Germinal center (tissue), 1 donor: ENCODE measurements at places on chromosomes 11 and 22.
A peak's percentile ranks its signal among the peaks of the same experiment; 100 is the strongest.

GRCh38 chr11:91641153-91641552 is 583.5 kb upstream of the FAT3 start:
- no peak for DNase-seq

- DNase-seq: no peak
These were observed 52.4 kb downstream of the PICALM start for GRCh38 chr11:86016451-86016850.

DNA sequence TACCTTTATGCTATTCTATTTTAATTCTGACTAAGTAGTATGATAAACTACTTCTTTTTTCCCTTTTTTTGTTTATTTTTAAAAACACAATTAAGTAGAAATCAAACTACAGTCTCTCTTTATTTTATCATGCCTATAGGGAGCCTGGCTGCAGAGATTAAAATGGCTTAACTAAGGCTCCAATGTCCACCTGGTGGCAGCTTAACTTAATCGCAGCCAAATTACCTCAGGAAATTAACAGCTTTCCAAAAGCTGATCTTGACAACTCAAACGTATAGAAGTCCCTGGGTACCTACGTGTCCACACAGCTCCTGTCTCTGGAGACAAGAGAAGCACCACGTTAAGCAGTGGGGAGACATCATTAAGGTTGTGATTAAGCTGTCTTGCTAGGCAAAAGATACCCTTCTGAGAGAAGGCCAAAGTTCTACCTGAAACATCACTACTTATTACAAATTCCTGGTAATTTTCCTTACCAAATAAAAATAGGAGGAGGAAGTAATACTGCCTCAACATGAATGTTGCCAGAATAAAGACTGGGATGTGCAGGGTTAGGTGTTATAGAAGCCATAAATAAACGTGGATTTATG is 63.2 kb upstream of the SNX19 start:
- no peak for DNase-seq

DNA sequence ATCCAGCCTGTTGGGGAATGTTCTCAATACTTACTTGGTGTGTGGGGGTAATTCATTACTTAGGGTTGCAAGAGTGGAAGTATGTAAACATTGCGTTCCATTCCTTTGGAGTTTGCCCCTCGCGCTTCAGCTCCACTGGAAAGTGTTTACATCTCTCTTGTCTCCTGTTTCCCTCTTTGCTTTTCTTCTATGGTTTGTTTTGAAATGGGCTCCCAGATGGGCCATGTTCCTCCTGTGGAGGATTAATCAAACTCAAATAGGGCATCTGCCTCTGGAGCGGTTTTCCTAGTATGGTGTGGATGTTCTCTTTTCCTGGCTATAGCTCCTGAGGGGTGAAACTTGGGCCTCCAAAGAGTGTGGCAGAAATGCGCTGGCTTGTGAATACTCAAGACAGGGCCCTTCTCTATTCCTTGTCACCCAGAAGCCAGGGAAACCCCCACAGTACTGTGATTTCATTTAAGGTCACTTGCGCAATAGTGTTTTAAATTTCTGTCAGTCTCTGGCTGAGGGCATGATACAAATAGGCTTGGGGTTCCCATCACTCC is 51.9 kb downstream of the CD44 start:
- DNase-seq: no peak

DNA sequence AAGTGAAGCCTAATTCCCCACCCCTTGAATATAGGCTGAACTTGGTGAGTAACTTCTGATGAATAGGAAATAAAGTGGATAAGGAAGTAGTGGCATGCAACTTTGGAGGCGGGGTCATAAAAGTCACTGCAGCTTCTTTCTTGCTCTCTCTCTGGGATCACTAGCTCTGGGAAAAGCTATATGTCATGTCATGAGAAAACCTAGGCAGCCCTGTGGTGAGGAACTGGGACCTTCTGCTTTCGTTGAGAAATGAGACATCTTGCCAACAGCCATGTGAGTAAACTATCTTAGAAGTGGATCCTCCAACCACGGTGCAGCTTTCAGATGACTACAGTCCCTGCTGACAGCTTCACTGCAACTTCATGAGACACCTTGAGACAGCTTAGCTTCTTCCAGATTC is 15.7 kb downstream of the ZNF214 start:
- no peak for DNase-seq

GRCh38 chr22:37926771-37927636 is 20.9 kb downstream of the MICALL1 start:
- no peak for DNase-seq

DNA sequence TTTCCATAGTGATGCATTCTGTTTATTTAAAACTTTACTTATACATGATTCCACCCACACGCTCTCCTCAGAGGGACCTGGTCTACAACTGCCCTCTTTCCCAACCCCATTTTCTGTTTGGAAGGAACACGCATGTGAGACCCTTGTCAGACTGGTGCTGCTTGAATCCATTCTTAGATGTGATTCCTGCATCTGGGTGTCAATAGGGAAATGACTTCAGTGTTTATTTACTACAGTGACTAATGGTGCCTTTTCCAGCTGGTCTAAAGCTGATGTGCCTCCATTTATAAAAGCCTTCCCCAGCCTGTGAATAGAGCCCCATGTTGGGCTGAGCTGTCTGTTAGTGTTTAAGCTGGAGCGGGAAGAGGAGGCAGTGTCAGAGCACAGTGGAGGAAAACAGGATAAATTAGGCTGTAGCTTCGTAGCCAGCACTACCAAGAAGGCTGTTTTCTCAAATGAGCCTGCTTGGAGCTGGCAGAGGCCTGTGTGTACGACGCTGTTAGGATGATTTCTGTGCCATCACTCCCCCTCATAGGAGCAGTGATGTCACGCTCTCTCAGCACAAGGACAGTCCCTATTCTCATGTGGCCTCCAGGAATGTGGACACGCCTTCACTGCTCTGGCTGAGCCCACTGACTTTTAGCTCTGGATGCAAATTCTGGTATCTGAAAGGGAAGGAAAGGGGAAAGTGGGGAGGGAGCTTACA is 18.9 kb upstream of the C11orf96 start:
- DNase-seq: no peak

DNA sequence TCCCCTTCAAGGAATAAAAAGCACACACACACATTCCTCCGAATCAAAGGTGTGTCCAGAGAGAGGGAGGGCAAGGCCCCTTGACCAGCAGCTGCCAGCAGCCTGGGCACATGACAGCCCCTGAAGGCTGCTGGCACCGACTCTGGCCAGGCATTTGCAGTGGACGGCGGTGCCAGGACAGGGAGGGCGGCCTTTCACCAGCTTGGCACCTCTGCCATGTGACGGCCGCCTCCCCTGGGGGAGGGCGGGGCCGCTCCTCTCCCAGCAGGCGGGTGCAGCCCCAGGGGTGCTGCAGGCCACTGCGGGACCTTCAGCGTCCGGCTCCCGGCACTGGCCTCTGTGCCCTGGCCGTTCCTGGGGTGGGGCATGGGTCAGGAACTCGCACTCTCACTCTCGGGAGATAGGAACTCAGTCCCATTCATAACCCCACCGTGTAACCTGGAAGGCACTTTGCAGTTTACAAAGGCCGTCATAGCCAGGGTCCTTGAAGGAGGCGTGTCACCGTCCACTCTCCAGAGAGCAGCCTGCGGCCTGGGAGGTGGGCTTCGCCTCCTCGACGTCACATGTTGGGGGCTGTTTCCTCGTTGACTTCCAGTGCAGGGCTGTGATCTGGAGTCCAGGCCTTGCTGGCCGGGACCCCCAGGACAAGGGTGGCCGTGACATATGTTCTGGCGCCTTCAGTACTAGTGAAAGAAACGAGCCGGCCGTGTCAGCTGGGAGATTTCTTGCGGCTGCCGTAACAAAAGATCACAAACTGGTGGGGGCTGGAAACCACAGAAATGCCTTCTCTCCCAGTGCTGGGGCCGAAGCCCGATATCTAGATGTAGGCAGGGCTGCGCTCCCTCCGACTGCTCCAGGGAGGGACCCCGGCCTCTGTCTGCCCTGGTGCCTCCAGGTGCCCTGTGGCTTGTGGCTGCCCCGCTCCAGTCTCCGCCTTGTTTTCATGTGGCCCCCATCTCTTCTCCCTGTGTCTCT is 39.9 kb upstream of the SMIM38 start:
- DNase-seq: no peak

DNA sequence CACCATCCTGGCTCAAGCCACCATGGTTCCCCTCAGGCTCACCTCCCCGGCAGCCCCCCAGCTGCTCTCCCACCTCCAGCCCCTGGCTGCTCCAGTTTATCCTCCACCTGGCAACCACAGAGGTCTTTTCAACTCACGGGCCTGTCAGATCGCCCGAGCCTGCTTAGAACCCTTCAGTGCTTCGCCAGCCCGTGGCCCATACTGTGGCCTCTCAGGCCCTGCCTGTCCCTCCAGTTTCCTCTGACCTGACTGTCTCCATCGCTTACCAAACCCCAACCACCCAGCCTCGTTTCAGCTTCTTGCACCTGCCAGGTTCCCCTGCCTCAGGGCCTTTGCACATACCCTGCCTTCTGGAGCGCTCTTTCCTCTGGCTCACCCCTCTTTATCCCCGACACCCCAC is 6.9 kb downstream of the KCNC1 start:
- no peak for DNase-seq

GRCh38 chr22:28759861-28760560 is 12.5 kb upstream of the CCDC117 start:
- DNase-seq: peak; percentile 32

DNA sequence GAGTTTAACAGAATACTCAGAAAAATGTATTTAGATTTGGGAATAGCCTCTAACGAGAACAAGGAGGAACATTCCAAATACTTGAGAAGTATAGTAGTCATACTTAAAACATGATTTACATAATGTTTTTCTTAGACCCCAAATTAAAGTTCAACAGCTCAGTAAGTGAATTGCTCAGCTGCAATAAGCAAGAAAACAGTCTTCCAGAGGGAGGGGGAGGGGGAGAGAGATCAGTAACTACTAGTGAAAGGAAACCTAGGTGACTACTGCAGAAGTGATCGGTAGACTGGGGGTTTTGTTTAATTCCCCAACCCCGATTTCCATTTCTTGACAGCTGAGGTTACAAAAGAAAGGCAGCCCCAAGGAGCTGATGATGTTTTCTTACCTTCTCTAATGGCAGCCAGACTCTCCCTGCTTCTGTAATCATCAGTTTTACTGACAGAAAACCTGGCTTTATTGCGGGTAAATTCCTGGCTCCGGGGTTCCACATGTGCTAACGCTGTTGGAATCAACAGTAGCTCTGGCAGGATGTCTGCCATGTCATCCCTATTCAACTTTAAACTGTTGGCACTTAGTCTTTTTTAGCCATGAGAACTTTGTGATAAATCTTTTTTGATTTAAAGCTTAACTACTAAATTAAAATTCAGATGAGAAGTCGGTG is 82.4 kb upstream of the BIRC3 start:
- no peak for DNase-seq

- DNase-seq: no peak
These were observed 143.8 kb downstream of the ST3GAL4 start for GRCh38 chr11:126499131-126499752.

DNA sequence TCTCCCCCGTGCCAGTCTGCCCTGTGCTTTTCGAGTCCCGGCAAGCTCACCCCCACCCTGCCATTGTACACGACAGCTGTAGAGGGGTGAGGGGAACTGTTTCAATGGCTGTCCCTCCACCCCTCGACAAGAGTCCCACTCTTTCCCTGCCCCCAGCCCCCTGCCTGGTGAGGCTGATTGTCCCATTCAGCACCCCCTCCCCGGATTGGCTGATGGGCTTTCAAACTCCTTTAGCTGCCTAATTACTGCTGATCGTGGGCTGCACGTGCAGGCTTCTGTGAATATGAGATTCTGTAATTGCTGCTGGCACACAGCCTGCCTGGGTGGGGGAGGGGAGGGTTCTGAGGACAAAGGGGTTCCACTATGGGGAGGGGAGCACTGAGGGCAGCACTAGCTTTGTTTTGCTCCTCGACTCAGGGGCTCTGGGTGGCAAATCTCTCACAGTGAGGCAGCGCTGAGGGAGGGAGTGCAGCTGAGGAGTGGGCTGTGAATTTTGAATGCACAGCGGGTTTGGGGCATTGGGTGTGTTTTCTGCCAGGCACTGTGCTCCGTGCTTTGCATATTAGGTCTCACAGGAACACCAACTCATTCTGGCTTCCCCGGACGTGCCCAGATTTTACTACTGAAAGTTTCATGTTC is 42.6 kb upstream of the ACCSL start:
- peak; percentile 26 for DNase-seq

GRCh38 chr11:79092791-79093353 is 348.0 kb downstream of the TENM4 start:
- DNase-seq: peak; percentile 14

- no peak for DNase-seq
These were observed 18.6 kb upstream of the DGCR8 start for GRCh38 chr22:20061481-20061861.

DNA sequence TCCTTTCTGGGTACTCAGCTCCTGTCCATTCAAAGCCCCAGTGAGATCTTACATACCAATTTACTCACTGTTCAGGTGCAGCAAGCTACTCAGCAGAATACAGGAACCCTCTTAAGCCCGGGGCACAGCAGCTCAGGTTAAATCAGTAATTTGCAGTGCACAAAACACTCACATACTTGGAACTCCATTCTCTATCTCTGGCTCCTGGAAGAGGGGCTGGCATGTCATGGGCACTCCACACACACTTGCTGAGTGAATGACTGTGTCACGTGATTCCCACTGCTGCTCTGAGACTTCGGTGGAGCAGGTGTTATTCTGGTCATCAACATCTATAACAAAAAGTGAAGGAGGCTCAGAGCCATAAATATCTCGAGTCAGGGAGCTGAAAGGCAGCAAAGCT is 157.3 kb upstream of the BDNF start:
- DNase-seq: no peak

DNA sequence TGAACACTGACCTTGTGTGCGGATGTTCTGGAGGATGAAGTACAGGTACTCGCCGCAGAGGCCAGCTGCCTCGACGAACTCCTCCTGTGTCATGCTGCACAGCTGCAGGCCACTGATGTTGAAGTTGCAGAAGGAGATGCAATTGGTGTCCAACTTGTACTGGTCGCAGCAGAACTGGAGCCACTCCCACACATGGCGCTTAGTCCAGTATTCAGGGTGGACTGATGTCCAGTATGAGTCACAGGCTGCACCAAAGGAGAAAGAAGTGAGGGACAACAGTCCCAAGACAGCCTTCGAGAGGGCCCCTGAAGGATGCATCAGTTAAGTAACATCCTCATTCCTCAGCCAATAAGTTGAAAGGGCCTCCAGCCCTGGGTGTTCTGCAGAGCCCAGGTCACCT is 20.1 kb downstream of the ELF5 start:
- DNase-seq: no peak

DNA sequence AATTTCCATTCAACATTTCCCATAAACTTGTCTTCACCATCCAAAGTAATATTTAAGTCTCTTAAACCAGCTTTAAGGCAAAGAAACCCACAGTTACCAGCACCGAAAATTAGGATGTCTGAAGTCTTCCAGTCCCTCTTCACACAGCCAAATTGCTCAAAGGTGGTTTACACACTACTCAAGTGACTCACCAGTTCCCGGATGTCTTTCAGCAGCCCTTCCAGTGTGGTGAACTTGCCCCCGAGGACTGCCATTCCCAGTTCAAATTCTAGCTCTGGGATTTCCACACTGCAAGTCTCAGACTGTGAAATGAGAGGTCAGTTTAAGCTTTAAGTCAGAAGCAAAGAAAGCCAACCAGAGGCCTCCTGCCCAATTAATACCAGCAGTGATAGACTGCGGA is 5.1 kb downstream of the ZPR1 start:
- no peak for DNase-seq
